ENCODE measurements at places on chromosomes 12 and 14.

DNA sequence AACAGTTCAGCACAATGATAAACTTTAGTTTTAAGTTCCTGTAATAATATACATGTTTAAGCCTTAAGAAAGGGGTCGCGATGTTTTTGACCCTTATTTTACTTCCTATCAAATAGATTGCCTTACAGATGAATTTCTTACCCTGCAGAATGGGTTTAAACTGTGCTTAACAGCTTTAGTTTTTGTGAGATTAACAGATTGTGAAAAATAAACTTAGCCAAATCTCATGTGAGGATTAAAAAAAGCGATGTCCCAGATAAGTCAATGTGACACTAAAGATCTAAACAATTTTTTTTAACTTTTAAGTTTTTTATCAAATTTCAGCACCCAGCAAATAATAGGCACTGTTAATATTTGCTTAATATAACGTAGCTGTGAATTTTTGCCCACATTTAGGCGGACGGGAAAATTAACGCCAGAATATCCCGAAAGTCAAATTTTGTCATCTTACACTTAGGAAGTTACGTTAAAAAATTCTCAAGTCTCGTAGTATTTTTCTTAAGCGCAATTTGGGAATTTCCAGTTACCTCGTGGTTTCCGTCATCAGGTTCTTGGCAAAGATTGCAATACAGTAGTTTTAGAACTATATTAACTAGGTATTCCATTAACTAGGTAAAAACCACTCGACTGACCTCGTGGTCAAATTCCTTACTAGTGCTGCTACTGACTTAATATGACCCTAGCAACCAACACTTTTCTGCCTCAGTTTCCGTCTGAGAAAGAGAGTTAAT is 1.2 kb downstream of the HNRNPC start:
- DNase-seq = no peak

DNA sequence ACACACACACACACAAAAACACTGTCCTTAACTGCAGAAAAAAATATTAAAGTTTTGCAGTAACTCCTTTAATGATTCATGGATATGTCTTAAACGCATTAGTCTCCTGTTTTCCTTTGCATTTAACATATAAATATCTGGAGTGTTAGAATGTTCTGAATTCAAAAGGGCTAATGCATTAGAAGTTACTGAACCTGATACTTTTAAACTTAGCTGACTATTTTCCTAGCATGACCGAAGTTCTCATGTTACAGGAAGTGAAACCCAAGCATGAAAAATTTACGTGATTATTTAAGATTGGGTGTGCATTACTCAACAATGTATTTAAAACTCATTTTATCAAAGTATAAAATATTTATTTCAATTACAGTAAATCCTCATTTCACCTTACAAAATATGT is 791.2 kb downstream of the FLRT2 start:
- DNase-seq = no peak

- no peak for DNase-seq
These were observed 23.8 kb downstream of the MAP3K9 start for GRCh38 chr14:70785556-70785955.

GRCh38 chr14:59406454-59407245 is 58.5 kb downstream of the GPR135 start:
- no peak for DNase-seq

DNA sequence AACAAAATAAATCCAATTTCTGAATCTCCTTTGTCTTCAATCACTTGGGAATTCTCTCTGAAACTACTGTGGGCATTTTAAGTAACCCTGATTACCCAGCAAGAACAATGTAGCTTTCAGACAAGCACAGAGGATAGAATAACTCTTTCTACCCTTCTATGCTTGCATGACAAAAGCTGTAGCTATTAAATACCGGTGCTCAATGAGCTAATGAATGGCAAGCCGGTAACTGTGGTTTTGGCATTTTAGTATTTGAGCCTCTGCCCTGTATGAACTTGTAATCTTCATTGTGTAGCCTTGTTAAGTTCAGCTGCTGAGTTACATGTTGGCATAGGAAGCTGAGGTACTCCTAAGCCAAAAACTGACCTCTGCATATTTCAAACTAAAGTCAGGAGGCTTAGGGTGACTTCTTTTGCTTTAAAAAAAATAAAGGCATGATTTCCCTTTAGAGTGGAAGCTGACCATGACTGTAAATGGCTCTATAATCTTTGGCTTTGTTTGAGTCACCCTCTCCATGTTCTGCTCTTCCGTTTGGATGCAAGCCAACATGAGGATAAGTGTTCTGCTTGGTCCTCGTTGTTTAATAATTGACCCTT is 171.0 kb upstream of the HIF1A start:
- DNase-seq = no peak
